ENCODE measurements at places on chromosomes 6 and 20.

DNA sequence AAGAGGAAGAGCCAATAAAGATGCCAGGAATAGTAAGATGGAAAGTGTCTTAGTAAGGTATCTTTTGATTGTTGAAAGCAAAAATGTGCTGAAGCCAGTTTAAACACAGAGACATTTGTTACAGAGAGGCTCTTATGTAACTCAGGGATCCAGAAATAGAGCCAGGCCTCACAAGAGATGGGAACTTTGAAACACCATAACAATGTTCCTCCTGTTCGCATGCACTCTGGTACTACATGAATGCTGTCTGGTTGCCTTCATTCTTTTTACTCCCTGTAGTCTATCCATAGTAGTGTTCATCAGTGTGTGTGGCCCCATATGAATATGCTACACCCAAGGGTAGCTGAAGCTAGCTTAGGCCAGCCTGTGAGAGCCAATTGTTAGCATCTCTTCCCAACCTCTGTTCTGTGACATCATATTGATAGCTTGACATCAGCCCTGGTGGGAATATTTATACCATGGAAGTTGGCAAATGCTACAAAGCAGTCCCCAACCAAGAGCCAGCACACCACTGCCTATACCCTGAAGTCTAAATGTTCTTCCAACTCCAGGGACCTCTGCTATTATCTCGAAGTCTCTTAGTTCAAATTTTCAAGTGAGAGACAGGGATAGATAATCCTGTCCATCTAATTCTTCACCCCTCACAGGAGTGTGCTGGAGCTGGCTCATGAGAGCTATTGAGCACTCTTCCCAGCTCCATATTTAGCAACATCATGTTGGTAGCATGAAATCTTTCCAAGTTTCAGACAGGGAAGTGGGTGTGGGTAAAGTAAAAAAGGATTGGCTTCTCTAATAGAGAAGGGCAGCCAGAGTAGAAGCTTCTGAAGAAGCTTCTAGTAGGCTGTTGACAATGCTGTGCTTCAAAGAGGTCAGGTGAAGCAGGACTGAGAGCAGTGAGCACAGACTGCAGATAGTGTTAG, 7.0 kb downstream of the NDUFAF5 start:
- H3K36me3 ChIP-seq = peaks cover 42% of the 10 kb centered on the region
- H3K4me3 ChIP-seq = no peak overlapping the region
- H3K4me1 ChIP-seq = peaks cover 19% of the 10 kb centered on the region
- H3K27ac ChIP-seq = peak overlapping the region; percentile 40
- no peak for DNase-seq

DNA sequence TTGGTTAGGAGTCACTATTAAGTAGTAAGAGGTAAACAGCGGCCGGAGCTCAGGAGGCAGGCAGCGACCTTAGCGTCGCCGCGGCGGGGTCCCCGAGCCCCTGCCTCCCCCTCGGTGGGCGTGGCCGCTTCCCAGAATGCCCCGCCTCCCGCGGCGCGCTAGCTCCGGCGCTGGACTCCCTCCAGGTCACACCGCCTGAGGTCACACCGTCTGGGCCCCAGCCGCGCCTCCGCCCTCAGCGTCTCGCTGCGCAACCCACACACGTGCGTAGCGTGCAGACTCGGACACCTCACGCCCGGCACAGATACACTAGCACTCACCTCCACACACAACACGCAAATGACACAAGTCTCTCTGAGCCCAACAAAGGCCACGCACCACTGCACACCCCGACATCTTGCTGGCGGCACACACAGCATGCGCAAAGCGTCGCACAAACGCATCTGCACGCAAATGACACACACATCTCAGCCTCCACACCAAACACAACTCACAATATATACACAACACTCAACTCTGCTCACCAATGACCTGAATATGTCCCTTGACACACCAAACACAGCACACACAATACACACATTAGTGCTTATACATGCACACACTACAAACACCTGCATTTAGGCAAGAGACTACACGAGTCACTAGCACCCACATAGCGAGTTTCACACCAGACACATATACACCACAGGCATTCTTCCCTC, 17.6 kb upstream of the CDKN1A start:
- peaks cover 5% of the 10 kb centered on the region for H3K4me1 ChIP-seq
- H3K36me3 ChIP-seq = no peaks in the 10 kb centered on the region
- peaks cover 37% of the 10 kb centered on the region for H3K27me3 ChIP-seq
- DNase-seq = no peak
- no peak overlapping the region for H3K4me3 ChIP-seq

GRCh38 chr6:167517254-167517916, 192.5 kb downstream of the TTLL2 start:
- no peak for DNase-seq
- peaks cover 6% of the 10 kb centered on the region for H3K27me3 ChIP-seq
- no peak overlapping the region for H3K4me3 ChIP-seq
- no peaks in the 10 kb centered on the region for H3K36me3 ChIP-seq
- H3K4me1 ChIP-seq = no peaks in the 10 kb centered on the region

- H3K27me3 ChIP-seq = peaks cover 22% of the 10 kb centered on the region
- H3K36me3 ChIP-seq = no peaks in the 10 kb centered on the region
- DNase-seq = no peak
Observed at GRCh38 chr20:25150016-25150415, 45.5 kb upstream of the ENTPD6 start.

- H3K27ac ChIP-seq = no peak overlapping the region
- H3K36me3 ChIP-seq = no peaks in the 10 kb centered on the region
- no peaks in the 10 kb centered on the region for H3K4me1 ChIP-seq
- no peak overlapping the region for H3K4me3 ChIP-seq
- no peak for DNase-seq
Observed at GRCh38 chr20:11952639-11953038, 34.9 kb downstream of the BTBD3 start.

- no peaks in the 10 kb centered on the region for H3K36me3 ChIP-seq
- H3K27ac ChIP-seq = no peak overlapping the region
Observed at GRCh38 chr6:73282871-73283270, 19.9 kb upstream of the KHDC1 start.

- H3K27me3 ChIP-seq = no peaks in the 10 kb centered on the region
- H3K4me3 ChIP-seq = peak overlapping the region; percentile 93
- H3K36me3 ChIP-seq = peaks cover 19% of the 10 kb centered on the region
- H3K27ac ChIP-seq = peak overlapping the region; percentile 95
Observed at GRCh38 chr6:31814677-31815024, 432 bp downstream of the HSPA1L start.

DNA sequence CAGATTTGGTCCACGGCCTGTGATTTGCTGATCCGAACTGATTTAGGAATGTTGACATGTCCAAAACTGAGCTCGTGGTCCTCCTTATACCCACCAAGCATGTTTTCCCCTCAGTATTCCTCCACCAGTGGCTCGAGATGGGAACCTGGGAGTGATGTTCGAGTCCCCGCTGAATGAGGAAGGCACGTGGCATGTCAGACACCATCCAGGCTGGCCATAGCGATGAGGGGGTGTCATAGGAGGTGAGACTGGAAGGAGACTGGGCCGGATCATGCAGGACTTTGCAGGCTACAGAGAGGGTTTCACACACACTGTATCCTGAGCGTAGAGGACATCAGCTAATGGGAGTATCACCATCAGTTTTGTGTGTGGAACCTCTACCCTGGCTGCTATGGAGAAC, 78.2 kb downstream of the TOX2 start:
- H3K4me3 ChIP-seq = no peak overlapping the region
- no peak for DNase-seq
- peaks cover 13% of the 10 kb centered on the region for H3K4me1 ChIP-seq
- no peak overlapping the region for H3K27ac ChIP-seq
- peaks cover 15% of the 10 kb centered on the region for H3K36me3 ChIP-seq

GRCh38 chr6:15829156-15829555, 166.3 kb upstream of the DTNBP1 start:
- no peak overlapping the region for H3K27ac ChIP-seq
- H3K4me1 ChIP-seq = no peaks in the 10 kb centered on the region
- no peak overlapping the region for H3K4me3 ChIP-seq
- H3K36me3 ChIP-seq = no peaks in the 10 kb centered on the region

GRCh38 chr6:36642913-36643817, 35.3 kb upstream of the CDKN1A start:
- H3K36me3 ChIP-seq = no peaks in the 10 kb centered on the region
- no peaks in the 10 kb centered on the region for H3K4me1 ChIP-seq
- H3K4me3 ChIP-seq = no peak overlapping the region

DNA sequence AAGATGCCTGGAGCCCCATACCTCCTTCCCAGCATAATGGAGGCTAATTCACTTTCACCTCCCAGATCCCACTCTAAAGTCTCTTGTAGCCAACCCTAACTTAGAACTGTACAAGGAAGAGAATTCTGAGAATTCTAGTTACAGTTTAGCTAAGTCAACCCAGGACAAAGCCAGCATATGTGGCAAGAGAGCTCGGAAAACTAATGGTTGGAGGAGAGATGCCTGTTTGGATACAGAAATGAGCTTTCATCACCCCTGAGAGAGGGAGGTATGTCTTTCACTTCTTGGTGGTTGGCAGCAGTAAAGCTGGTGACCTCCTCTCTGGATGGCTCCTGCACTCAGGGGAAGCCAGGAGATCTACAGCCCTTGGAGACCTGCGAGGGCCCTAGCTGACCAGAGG, 252.6 kb upstream of the SUPT3H start:
- no peaks in the 10 kb centered on the region for H3K27me3 ChIP-seq
- H3K27ac ChIP-seq = no peak overlapping the region
- DNase-seq = no peak
- peaks cover 33% of the 10 kb centered on the region for H3K4me1 ChIP-seq
- H3K4me3 ChIP-seq = no peak overlapping the region

All from activated T-helper 1 cell treated with anti-CD3 and anti-CD28 coated beads, Interleukin-12 subunit alpha, Interleukin-12 subunit beta, Interleukin-2, Interleukin-4 antibody, amounts not matched to agents 30 ng/mL and 10 ng/mL and 1 ng/mL, durations not matched to agents 14 hours and 24 hours and 36 hours (primary cell).